ENCODE measurements at places on chromosomes 7 and 10.

DNA sequence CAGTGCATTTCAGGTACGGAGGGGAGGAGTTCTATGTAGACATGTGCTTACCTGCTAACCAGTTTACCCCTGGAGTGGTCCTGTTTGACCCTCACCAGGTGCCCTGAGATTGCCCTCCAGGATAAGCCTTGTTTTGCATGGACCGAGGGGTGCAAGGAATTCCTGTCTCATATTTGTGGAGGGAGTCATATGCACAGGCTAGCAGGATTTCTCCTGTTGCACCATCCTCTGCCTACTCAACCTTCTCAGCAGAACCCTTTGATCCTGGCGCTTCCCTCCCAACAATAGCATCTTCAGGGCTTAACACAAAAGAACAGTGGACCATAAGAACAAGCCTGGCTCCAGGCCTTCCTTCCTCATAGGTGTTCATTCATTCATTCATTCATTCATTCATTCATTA lies 7.2 kb downstream of the TRPV6 start:
- DNase-seq, result no peak

- DNase-seq, result no peak
Observed at GRCh38 chr7:75055830-75056772, 17.5 kb downstream of the RCC1L start.

DNA sequence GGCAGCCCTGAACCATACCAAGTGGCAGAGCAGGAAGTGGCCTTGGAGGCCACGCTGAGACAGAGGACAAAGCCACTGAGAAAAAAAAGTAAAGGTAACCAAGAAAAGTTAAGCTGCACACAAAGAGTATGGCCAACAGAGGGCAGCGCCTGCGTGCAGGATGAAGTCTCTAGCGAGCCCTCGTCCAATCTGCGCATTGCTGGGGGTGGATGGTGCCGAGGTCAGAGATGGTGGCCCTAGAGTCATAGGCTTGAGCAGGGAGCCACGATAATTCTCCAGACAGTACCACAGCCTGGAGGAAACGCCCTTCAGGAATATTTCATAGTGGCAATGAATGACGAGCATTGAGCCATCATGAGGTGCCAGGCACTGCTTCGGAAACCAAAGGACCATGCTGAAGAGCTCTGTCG lies 9.7 kb downstream of the ATP6V0E2 start:
- no peak for DNase-seq

DNA sequence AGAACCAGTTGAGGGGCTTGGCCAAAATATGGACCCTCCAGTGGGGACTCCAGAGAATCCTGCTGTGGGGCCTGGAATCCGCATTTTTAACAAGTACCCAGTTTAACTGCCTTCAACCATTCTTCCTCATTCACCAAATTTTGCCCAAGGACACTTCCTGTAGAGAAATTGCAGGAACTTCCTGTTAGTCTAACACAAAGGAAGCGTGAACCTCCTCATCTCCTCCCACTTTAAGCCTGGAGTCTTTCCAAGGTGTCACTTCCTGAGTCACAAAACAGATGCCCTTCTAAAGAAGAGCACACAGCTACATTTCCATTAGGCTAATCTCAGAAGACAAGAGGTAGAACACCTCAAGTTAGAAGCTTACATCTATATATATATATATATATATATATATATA lies 188.4 kb downstream of the PPP1R17 start:
- DNase-seq, result peak; percentile 48

- no peak for DNase-seq
Observed at GRCh38 chr10:100586959-100587358, 51.2 kb downstream of the HIF1AN start.

GRCh38 chr10:91557651-91558111 lies 75.2 kb downstream of the PPP1R3C start:
- no peak for DNase-seq

DNA sequence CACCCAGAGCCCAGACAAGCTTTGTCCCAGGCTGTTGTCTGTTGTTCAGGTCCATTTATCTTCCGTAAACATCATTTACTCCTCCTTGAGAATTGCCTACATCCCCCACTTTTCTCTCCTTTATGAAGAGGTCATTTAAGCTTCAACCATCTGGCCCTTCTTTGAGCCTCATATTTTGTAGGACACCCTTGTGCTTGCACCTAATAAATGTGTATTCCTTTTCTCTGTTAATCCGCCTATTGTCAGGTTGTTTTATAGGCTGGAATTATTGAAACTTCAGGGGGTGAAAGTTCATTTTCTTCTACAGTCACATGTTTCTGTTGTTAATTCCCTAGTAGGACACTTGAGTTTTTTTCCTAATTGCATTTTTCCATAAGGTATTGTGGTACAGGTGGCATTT lies 19.6 kb upstream of the CTTNBP2 start:
- no peak for DNase-seq

DNA sequence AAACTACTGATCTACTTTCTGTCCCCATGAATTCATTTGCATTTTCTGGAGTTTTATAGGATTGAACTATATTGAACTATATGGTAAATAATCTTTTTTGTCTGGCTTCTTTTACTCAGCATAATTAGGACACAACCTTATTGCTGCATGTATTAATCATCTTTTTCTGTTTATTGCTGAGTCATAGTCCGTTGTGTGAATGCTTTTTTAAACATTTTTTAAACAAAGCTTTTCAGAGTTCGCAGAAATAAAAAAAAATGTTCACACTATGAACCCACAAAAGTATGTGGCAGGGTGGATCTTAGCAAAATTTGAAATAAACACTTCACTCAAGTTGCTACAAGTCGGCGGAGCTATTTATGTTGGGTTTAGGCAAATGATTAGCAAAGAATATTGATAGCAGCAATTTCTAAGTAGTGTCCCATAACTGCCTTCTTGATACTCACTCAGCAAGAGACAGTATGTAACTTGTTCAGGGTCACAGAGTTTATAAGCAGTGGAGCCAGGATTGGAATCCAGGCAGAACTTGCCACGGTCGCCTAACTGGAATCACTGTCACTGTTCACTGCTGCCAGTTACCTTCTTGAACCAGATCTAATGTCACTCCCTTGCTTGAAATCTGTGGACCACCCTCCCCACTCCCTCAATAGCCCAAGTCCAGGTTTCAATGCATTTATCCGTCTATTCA lies 5.6 kb downstream of the CH25H start:
- DNase-seq, result peak; percentile 47

GRCh38 chr7:151251328-151251688 lies 2.8 kb upstream of the SMARCD3 start:
- DNase-seq, result no peak

GRCh38 chr7:64618785-64619456 lies 47.0 kb upstream of the ZNF107 start:
- peak; percentile 44 for DNase-seq

DNA sequence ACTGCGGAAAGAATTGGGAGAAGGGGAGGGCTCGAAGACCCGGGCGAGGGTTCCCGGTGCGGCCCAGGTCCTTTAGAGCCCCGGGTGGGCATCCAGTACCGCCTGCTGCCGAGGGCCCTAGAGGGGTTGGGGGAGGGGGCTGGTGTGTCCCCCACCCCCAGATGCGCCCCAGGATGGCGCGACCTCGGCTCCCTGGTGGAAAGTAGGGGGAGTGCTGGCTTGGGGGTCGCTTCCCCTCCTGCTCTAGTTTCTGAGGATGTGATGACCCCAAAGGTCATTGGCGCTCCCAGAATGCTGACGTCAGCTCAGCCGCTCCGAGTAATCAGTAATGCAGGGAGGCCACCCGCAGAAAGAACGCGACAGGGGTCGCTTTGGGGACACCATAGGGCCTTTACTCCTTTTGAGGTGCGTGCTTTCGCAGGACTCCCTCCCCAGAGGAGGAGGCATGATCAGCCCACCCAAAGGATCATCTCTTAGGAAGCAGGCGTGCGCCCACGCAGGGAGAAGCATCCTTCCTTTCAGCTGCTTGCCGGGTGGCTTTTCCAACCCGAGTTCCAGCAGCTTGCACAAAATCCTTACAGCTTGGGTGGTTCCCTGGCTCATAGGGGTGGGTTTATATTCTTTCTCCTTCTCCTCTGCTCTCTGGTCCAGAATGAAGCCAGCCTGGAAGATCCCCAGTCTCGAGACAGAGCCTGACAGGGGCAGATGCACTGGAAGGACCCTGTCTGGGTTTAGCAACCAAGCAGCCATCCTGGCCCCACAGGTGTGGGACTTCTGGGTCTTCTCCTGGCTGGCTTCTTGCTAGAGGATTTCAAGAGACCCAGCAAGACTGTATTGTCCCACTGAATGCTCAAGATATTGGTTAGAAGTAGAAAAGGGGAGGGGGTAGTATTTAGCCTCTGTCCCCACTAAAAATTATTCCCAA lies 1.3 kb upstream of the PRKAG2 start:
- DNase-seq, result no peak

DNA sequence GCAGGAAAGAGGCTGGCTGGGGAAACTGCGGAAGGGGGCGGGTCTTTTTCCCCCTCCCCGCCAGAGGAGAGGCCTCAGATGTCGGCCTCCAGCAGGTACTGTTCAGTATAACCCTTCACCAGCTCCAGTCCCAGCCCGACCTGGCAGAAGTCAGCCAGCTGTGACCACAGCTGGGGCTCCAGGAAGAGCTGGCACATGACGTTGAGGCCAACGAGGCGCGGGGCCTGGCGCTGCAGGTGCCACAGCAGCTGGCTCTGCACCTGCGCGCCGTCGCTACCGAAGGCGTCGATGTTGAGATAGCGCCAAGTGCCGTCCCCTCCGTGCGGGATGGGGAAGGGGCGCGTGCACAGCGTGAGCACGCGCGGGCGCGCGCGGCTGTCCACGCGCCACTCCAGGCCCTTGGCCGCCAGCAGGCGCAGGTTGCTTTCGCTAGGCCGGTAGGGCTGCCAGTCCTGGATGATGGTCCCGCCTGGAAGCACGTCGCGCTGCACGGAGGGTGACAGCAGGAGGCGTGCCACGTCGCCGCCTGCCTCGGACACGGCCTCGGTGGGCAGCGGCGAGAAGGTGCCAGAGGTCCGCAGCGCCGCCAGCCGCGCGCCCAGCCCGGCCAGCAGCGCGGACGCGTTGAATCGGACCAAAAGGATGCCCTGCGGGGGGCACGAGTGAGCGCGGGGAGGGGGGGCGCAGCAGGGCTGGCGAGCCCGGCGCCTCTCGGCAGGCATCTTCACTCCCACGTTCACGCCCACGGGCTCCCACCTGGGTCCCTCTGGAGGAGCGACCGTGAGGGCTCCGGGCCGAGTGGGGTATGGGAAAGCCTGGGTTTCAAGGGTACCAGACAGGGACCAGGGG lies 6.9 kb upstream of the VGF start:
- DNase-seq, result no peak

GRCh38 chr7:149610441-149611011 lies 112.9 kb upstream of the ZNF746 start:
- no peak for DNase-seq

DNA sequence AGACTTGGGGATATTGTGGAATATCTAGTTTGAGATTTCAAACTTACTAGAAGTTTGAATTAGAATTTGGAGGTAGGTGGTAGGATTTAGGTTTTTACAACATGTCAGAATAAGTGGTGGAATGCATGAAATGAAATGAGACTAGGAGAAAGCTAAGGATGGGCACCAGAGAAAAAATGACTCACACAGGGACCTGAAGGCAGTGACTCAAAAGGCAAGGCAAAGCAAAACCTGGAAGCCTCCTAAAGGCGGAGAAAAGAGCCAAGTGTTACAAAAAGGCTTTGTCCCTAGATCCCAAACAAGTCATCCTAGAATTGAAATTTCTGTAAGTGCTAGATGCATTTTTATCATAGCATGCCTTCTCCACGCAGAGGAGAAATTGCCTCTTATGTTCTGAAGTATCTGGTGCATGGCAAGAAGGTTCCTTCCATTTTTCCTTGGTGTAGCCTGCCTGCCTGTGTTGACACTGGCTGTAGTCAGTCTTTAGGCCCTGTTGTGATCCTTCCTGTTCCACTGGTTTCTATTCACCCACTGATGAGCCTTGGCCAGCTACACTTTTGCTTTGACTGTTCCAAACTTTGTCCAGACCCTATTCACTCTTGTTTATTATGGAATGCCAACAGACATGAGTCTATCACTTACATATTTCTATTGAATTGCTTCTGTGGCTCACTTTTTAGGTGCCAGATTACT lies 109.3 kb downstream of the ETV1 start:
- DNase-seq, result peak; percentile 87

GRCh38 chr7:133065301-133065700 lies 16.6 kb downstream of the CHCHD3 start:
- DNase-seq, result no peak

DNA sequence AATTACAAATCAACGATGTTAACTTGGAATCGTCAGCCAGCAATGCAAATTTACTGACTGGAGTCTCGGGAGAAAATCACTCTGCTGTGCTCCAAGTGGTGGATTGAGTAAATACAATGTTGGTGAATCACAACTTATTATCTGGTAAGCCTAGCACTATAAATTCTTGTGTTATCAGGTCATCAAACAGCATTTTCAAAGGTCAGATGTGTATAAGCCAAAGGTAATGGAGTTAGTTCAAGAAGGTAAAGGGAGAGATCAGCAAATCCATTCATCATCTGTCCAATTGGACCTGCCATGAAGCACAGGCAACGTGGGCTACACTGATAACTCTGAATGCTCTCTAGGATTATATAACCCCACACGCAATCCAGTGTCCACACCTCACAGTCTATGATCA lies 13.9 kb downstream of the CUBN start:
- peak; percentile 55 for DNase-seq

DNA sequence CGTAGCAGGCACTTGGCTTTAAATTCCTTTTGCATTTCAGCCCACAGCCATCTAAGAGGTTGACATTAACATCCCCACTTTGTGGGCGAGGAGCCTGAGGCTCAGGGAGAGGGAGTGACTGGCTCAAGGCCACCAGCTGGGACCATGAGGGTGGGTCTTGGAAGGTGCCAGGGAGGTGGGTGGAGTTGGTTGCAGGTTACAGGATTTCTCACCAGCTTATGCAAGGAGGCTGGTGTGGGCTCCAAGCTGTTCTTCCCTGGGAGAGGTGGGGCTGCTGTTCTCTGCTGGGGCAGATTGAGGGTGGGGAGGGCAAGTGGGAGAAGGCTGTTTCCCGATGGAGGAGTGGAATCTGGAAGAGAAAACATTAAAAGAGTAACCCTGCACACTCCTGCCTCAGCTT lies 14.1 kb upstream of the C10orf95 start:
- no peak for DNase-seq

DNA sequence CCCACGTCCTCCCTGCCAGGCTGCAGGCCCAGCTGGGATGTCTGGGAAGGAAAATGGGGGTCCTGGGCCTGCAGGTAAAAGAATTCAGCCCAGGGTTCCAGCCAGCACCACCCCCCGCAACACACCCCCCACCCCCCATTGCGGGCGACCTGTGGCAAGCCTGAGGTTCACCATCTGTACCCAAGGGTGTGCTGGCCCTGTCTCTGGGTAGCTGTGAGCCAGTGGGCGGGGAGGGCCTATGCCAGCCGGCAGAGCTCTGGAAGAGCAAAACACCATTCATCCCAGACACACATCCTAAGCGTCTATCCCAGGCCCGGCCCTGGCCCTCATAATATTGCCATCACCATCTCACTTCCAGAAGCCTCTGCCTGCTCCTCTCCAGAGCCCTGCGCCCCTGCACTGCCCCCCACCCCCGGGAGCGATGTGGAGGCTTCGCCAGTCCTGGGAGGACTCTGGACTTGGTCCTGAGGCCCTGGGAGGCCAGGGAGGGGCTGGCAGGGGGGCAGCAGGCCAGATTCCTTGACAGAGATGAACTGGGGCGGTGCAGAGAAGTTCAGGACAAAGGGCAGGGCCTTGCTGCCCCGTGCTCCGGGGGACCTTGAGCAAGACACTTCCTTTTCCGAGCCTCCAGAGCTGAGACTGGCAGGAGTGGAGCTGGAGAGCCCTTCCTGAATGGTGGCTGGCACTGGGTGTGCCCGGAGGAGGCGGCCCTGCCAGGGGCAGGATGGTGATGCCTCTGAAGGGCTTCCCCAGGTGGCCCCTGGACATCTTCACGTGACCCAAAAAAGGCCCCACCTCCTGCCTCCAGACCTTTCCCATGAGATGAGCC lies 8.7 kb upstream of the TTYH3 start:
- DNase-seq, result no peak

All from foreskin keratinocyte (primary cell).